ENCODE measurements at places on chromosomes 16 and 17. TPM values are rescaled to one million over a fixed set of nuclear protein-coding genes. Genes with fewer than 3 reads are reported as not detected.

DNA sequence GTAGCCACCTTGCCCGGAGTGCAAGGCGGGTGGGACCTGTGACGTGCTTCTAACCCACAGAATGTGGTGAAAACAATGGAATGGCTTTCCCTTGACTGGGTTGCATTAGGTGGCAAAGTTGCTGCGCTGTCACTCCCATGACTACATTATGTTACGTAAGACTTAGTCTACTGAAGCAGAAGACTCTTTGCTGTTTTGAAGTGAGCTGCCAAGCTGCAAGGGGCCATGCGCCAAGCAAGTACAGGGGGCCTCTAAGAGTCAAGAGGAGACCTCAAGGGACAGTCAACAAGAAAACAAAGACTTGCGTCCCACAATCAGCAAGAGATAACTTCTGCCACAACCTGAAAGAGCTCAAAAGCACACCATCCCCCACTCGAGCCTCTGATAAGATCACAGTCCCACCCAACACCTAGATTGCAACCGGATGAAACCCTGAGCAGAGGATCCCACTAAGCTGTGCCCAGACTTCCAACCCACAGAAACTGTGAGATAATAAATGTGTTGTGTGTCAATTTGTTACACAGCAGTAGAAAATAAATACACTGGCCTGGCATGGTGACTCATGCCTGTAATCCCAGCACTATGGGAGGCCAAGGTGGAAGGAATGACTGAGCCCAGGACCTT is 16.5 kb downstream of the ANKRD11 start:
- no peaks in the 10 kb centered on the region for H3K27me3 ChIP-seq
- no peak for DNase-seq
- H3K4me3 ChIP-seq = no peak overlapping the region

DNA sequence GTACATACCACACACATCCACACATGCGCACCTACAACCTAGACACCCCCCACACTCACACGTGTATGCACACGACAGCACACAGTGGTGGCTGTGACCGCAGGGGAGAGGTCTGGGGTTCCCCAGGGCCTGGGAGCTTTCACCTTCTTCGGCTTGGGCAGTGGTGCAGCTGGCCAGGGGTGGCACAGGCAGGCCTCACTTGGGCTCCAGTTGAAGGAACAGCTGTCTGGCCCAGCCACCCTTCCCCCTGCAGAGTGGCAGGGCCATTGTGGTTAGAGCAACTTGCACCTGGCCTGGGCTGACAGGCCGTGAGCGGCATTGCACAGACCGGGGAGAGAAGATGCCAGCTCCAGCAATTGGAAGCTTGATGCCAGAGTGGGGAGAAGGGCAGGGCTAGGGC is 114.5 kb upstream of the GSE1 start:
- H3K27me3 ChIP-seq = no peaks in the 10 kb centered on the region
- H3K4me3 ChIP-seq = no peak overlapping the region
- no peaks in the 10 kb centered on the region for H3K4me1 ChIP-seq
- H3K27ac ChIP-seq = no peak overlapping the region
- DNase-seq = no peak

DNA sequence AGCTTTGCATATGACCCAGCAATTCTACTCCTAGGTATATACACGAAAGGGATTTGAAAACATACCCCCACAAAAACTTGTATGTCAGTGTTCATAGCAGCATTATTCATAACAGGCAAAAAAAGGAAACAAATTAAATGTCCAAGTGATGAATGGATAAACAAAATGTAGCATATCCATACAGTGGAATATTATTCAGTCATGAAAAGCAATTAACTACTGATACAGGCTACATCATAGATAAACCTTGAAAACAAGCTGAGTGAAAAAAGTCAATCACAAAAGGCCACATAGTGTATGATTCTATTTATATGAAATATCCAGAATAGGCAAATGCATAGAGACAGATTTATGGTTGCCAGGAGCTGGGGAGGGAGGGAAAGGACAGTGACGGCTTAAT is 676 bp downstream of the EME1 start:
- no peak for DNase-seq
- H3K36me3 ChIP-seq = peaks cover 11% of the 10 kb centered on the region
- H3K4me3 ChIP-seq = peak overlapping the region; percentile 53
- no peaks in the 10 kb centered on the region for H3K27me3 ChIP-seq

The KRT9 gene
- not detected for total RNA-seq

DNA sequence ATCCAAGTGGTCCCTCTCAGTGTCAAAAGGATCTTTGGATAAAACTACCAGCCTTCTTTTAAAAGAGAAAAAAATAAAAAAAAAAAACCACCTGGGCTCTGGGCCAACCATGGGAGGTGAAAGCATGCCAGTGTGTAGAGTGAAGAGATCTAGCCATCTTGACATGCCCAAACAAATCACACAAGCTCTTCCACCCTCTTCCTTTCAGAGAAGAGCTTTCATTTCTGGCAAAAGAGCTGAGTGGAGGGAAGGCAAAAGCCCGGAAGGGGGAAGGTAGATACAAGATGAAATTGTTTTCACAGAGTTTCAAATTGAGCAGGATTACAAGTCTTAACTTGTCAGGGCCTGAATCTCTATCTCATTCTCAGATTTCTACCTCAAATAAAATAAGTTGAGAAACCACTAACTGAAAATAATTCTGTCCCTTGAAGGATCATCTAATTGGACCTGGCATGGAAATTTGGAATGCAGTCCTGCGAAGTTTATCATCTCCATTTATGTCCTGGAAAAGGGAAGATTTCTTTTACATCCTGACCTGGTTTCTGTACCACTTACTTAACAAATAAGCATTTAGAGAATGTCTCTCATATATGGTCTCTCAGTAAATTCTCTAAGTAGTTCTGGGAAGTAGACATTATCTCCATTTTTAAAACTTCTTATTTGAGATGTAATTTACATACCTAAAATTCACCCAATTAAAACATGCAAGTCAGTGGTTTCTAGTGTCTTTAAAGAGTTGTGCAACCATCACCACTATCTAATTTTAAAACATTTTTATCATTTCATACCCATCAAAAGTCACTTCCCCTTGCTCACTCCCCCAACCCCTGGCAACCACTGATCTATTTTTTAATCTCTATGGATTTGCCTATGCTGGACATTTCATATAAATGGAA is 93.7 kb downstream of the TANGO6 start:
- no peaks in the 10 kb centered on the region for H3K36me3 ChIP-seq
- no peaks in the 10 kb centered on the region for H3K27me3 ChIP-seq
- no peak overlapping the region for H3K4me3 ChIP-seq
- H3K4me1 ChIP-seq = no peaks in the 10 kb centered on the region
- H3K27ac ChIP-seq = no peak overlapping the region

DNA sequence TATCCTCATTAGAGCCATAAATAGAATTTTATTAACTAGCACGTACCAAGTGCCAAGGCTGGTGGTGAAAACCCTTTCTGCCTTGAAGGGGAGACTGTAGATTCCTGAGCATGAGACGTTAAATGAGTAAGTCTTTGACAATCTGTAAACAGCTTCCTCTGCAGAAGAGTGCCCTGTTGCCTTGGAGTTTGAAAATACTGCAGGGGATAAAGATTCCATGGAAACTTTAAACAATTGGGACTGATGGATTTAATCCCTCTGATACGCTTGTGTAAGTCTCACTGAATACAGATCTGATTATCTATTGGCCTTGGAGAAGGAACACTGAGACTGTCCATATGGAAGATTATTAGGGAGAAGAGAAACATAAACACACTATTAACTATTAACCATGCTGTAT is 1053.4 kb upstream of the RBFOX1 start:
- H3K27me3 ChIP-seq = peaks cover 5% of the 10 kb centered on the region
- no peaks in the 10 kb centered on the region for H3K4me1 ChIP-seq
- H3K4me3 ChIP-seq = no peak overlapping the region
- no peak overlapping the region for H3K27ac ChIP-seq
- no peaks in the 10 kb centered on the region for H3K36me3 ChIP-seq
- no peak for DNase-seq

- no peaks in the 10 kb centered on the region for H3K27me3 ChIP-seq
- H3K27ac ChIP-seq = peak overlapping the region; percentile 98
- H3K36me3 ChIP-seq = no peaks in the 10 kb centered on the region
Observed at GRCh38 chr17:72470121-72470705, 349.4 kb downstream of the SOX9 start.

DNA sequence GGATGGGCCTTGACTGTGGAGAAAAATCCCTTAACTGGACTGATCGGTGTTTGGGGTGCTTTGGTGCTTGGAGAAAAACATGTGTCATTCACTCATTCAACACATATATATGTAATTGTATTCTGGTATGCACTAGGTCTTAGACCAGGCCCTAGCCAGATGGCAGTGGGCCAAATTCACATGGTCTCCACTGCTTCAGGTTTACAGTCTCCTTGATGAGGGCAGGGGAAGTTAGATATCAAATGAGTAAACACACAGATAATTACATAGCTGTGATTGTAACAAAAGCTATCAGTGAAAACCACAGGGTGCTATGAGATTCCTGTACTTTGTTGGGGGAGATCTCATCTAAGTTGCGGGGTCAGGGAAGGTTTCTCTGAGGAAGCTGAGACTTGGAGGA is 78.8 kb downstream of the WWP2 start:
- H3K36me3 ChIP-seq = no peaks in the 10 kb centered on the region
- DNase-seq = no peak
- no peak overlapping the region for H3K27ac ChIP-seq
- no peak overlapping the region for H3K4me3 ChIP-seq

GRCh38 chr17:70934835-70935234 is 765.5 kb downstream of the KCNJ2 start:
- no peaks in the 10 kb centered on the region for H3K27me3 ChIP-seq
- no peaks in the 10 kb centered on the region for H3K4me1 ChIP-seq
- no peak overlapping the region for H3K4me3 ChIP-seq
- no peak overlapping the region for H3K27ac ChIP-seq

GRCh38 chr17:79690466-79690865 is 40.3 kb upstream of the ENPP7 start:
- no peak overlapping the region for H3K4me3 ChIP-seq
- H3K36me3 ChIP-seq = no peaks in the 10 kb centered on the region
- no peak for DNase-seq

- DNase-seq = no peak
- H3K4me3 ChIP-seq = no peak overlapping the region
- no peak overlapping the region for H3K27ac ChIP-seq
- no peaks in the 10 kb centered on the region for H3K27me3 ChIP-seq
- peaks cover 6% of the 10 kb centered on the region for H3K4me1 ChIP-seq
Observed at GRCh38 chr16:87835882-87836331, 33.4 kb downstream of the SLC7A5 start.

- no peaks in the 10 kb centered on the region for H3K27me3 ChIP-seq
- H3K27ac ChIP-seq = no peak overlapping the region
- H3K36me3 ChIP-seq = no peaks in the 10 kb centered on the region
- H3K4me1 ChIP-seq = peaks cover 5% of the 10 kb centered on the region
- no peak for DNase-seq
- no peak overlapping the region for H3K4me3 ChIP-seq
Observed at GRCh38 chr16:72739577-72739976, 308.4 kb downstream of the ZFHX3 start.

GRCh38 chr16:11256661-11257130 is 692 bp upstream of the SOCS1 start:
- peaks cover 15% of the 10 kb centered on the region for H3K4me1 ChIP-seq
- DNase-seq = no peak
- peak overlapping the region; percentile 83 for H3K27ac ChIP-seq
- H3K4me3 ChIP-seq = peak overlapping the region; percentile 78
- no peaks in the 10 kb centered on the region for H3K36me3 ChIP-seq

- no peaks in the 10 kb centered on the region for H3K36me3 ChIP-seq
- H3K4me1 ChIP-seq = no peaks in the 10 kb centered on the region
- DNase-seq = no peak
- no peak overlapping the region for H3K4me3 ChIP-seq
Observed at GRCh38 chr16:9625122-9625521, 533.7 kb downstream of the HAPSTR1 start.

DNA sequence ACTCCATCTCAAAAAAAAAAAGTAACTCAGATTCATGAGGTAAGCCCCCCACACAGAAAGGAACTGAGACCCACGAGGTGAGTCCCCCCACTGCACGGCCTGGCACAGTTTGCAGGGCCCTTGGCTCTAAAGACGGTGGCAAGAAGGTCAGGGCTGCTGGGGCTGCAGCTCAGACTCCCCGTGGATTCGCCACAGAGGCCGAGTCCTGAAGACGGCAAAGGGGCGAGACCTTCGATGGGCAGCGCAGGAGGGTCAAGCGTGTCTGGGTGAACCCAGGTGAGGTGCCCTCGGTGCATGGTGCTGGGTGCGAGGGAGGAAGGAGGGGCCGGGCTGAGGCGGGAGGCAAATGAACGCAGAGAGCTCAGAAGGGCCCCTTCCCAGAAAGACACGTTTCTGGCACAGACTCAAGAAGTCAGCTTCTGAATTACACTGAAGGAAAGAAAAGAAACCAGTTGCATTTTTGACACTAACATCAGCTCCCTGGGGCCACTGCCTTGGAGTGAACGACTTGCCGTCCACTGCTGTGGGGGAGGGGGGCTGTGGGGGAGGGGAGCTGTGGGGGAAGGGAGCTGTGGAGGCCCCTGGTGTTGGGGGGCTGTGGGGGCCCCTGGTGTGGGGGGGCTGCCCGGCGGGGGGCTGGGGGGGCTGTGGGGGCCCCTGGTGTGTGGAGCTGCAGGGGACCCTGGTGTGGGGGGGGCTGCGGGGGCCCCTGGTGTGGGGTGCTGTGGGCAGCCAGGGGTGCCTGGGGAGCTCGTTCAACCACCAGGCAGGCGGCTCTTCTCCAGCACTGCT is 69.8 kb upstream of the METRNL start:
- no peaks in the 10 kb centered on the region for H3K27me3 ChIP-seq
- H3K4me3 ChIP-seq = no peak overlapping the region
- H3K27ac ChIP-seq = no peak overlapping the region
- H3K36me3 ChIP-seq = peaks cover 4% of the 10 kb centered on the region
- peaks cover 6% of the 10 kb centered on the region for H3K4me1 ChIP-seq
